Endodermal cell (in vitro differentiated cells): ENCODE measurements at places on chromosomes 1 and 21. TPM values are rescaled to one million over a fixed set of nuclear protein-coding genes. Genes with fewer than 3 reads are reported as not detected.

Gene FBXO42
- 16.7 and 17.6 TPM in 2 replicates for total RNA-seq

Gene MAN1C1
- 4.3 and 5.1 TPM in 2 replicates for total RNA-seq

Gene VAMP3
- total RNA-seq: 35.2 to 56.3 TPM (median 53.2 TPM) in 3 replicates

Gene TNFSF4
- total RNA-seq: 2.8 to 6.2 TPM (median 5.6 TPM) in 3 replicates

DNA sequence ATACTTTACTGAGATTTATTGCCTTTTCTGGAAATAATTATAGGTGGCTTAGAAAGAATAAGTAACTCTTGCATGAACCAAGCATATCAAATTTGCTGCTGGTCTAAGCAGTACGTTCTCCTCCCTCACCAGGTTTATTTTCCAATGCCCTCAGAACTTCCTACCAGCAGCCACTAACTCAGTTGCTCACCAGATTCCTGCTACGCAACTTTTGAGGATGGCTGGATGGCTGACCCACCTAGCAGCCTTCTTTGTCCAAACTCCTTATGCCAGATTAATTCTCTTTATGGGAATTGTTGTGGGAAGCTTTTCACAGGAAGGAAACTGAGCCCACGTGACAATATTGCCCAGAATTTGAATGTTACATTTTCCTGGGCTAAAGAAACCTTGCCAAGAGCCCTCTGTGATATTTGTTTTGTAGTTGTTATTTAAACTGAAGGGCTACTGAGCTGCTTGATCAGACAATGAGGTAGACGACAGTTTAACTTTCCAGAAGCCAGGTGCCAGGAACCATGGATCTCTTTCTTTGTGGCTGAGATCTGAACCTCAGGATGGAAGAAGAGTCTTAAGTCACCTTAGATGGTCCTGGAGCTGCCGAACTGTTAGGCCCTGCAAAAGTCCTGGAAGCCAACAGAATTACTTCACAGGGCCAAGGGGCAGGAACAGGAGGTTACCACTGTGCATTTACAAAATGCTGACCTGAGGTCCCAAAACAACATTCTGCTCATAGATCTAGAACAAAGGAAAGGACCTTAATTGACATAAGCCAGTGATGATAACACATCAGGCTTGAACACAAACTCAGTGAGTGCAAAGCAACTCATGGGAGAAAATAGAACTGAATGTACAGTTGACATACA lies 85.5 kb upstream of the ATP1A1 start:
- H3K4me1 ChIP-seq: peaks cover 5% of the 10 kb centered on the region
- H3K27me3 ChIP-seq: no peaks in the 10 kb centered on the region
- no peak for DNase-seq
- H3K27ac ChIP-seq: no peak overlapping the region
- no peaks in the 10 kb centered on the region for H3K36me3 ChIP-seq

DNA sequence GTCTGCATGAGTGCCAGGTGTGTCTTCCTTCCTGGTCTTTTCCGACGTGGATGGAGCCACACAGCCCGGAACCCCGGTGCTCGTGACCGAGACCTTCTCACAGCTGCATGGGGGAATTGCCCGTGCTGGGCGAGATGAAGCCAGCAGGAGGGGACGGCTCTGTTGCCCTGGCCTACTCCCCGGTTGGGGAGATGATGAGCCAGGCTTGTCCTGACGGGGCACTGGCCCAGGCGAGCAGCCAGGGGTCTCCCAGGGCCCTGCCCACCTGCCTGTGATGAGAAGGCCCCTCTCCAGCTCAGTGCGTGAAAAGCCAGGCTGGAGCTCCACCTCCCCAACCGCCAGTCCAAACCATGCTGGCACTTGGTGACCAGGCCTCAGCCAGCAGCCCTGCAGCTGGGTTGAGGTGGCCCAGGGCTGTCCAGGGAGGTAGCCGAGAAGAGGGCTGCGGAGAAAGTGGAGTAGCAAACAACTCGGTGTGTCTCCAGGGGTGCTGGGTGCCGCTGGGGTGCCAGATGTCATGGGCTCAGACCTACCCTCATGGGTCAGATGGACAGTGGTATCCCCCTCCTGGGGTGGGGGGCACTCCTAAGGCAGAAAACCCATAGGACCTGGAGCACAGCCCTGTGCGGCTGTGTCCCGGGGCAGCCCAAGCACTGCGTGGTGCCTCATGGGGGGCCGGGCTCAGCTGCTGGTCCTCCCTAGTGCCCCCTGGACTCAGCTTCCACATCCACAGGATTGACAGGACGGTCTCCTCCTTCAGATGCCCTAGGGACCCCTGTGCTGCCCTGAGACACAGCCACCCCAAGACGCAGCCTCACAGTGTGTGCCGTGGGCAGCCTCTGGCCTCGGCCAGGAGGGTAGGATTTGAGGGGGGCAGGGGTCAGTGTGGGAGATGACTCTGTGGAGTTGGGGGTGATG lies 26.1 kb downstream of the PRDM16 start:
- no peaks in the 10 kb centered on the region for H3K27me3 ChIP-seq
- H3K27ac ChIP-seq: no peak overlapping the region
- H3K4me3 ChIP-seq: no peak overlapping the region
- no peaks in the 10 kb centered on the region for H3K36me3 ChIP-seq
- no peaks in the 10 kb centered on the region for H3K4me1 ChIP-seq

- no peaks in the 10 kb centered on the region for H3K4me1 ChIP-seq
- H3K27ac ChIP-seq: no peak overlapping the region
- no peak for DNase-seq
These were observed 1.8 kb downstream of the NIBAN1 start for GRCh38 chr1:184972315-184973055.

- DNase-seq: no peak
- no peaks in the 10 kb centered on the region for H3K27me3 ChIP-seq
- H3K27ac ChIP-seq: no peak overlapping the region
- H3K4me1 ChIP-seq: peaks cover 2% of the 10 kb centered on the region
- no peak overlapping the region for H3K4me3 ChIP-seq
These were observed 179.6 kb upstream of the CAMK1G start for GRCh38 chr1:209403921-209404320.

- H3K36me3 ChIP-seq: no peaks in the 10 kb centered on the region
- no peak within 1 kb of the TSS for H3K4me3 ChIP-seq
- peaks cover 26% of the 10 kb centered on the region for H3K27me3 ChIP-seq
These were observed at the start of gene TRAF3IP3 for GRCh38 chr1:209755926-209756614. Gene TRAF3IP3 (plus strand): TSS chr1:209756053. CDS start chr1:209760040, 3,987 bp downstream.

GRCh38 chr1:84763912-84764680 lies 73.8 kb upstream of the SSX2IP start:
- no peak overlapping the region for H3K27ac ChIP-seq
- H3K4me3 ChIP-seq: no peak overlapping the region
- peak; percentile 69 for DNase-seq
- H3K4me1 ChIP-seq: no peaks in the 10 kb centered on the region
- H3K27me3 ChIP-seq: peaks cover 95% of the 10 kb centered on the region
- no peaks in the 10 kb centered on the region for H3K36me3 ChIP-seq

DNA sequence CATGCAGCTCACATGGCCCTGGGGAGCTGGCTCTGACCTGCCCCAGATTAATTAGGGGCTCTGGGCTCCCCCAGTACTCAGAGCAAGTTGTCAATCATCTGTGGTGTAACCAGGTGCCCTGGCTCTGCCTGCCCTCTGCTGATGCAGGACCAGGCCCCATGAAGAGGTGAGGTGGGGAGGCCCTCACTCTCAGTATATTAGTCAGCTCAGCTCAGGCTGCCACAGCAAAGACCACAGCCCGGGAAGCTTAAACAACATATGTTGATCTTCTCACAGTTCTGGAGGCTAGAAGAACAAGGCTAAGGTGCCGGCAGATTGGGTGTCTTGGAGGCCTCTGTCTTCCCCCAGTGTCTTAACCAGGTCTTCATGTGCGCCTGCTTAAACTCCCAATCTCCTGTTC lies 66.5 kb downstream of the FCRL5 start:
- no peaks in the 10 kb centered on the region for H3K27me3 ChIP-seq
- peak; percentile 55 for DNase-seq
- peaks cover 8% of the 10 kb centered on the region for H3K4me1 ChIP-seq
- no peak overlapping the region for H3K27ac ChIP-seq
- no peaks in the 10 kb centered on the region for H3K36me3 ChIP-seq
- no peak overlapping the region for H3K4me3 ChIP-seq

- H3K4me1 ChIP-seq: peaks cover 3% of the 10 kb centered on the region
- DNase-seq: no peak
- peaks cover 22% of the 10 kb centered on the region for H3K36me3 ChIP-seq
- no peaks in the 10 kb centered on the region for H3K27me3 ChIP-seq
These were observed 35.1 kb downstream of the FRRS1 start for GRCh38 chr1:99731384-99731783.

DNA sequence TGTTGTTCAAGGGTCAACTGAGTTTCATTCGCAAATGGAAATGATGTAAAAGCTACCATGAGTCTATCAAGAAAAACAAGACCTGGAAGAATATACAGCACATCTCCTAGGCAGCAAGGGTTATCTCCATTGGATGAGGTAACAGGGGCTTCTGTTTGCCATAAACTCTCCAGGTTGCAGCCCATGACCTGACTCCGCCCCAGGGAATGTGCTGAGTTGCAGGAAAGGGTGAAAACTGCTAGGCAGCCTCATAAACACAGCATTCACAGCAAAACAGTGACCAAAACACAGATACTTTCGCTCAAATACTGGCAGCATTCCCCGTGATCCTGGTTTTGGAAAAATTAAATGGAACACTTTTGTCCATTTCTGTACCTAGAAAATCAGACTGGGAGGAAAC lies 20.2 kb upstream of the ACTA1 start:
- no peaks in the 10 kb centered on the region for H3K4me1 ChIP-seq
- no peak overlapping the region for H3K4me3 ChIP-seq
- peak; percentile 72 for DNase-seq
- no peaks in the 10 kb centered on the region for H3K27me3 ChIP-seq
- H3K27ac ChIP-seq: no peak overlapping the region

DNA sequence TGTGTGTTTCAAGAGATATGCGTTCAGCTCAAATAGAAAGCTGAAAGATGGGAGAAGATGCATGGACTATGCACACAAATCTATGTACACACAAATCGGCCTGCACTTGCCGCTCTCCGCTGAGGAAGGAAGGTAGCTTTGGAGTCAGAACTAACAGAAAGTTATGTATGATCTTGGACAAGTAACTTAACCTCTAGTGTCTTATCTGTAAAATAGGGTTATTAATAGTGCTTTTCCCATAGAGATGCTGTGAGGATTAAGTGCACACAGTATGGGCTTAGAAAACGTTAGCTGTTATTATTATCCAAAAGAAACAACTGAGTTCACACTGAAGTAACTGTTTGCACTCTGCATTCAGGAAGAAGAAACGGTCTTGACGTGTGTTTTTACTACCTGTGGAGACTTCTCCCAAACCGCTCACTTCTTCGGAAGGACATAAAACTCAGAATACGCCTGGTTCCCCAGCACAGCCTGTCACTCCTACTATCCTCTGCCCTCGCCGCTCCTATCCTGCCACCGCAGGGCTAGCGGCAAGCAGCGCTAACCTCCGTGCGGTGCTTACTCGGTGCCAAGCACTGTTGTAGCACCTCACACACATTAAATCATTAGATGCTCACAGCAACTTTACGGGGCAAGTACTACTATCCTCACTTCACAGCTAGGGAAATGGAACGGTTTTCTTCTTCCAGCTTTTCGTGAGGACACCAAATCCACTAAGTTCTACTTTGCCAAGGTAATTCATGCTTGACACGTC lies 1.3 kb downstream of the TGFBR3 start:
- peak overlapping the region; percentile 80 for H3K4me3 ChIP-seq
- H3K27me3 ChIP-seq: peaks cover 38% of the 10 kb centered on the region
- H3K27ac ChIP-seq: no peak overlapping the region
- no peaks in the 10 kb centered on the region for H3K36me3 ChIP-seq
- peak; percentile 74 for DNase-seq
- H3K4me1 ChIP-seq: no peaks in the 10 kb centered on the region

- peak overlapping the region; percentile 87 for H3K4me3 ChIP-seq
- H3K4me1 ChIP-seq: peaks cover 26% of the 10 kb centered on the region
- no peaks in the 10 kb centered on the region for H3K27me3 ChIP-seq
These were observed 1.7 kb downstream of the ARID1A start for GRCh38 chr1:26697431-26697977.

GRCh38 chr1:159778266-159778665 lies 2.5 kb upstream of the DUSP23 start:
- no peaks in the 10 kb centered on the region for H3K4me1 ChIP-seq
- no peaks in the 10 kb centered on the region for H3K36me3 ChIP-seq
- H3K27ac ChIP-seq: no peak overlapping the region
- DNase-seq: no peak
- no peak overlapping the region for H3K4me3 ChIP-seq

DNA sequence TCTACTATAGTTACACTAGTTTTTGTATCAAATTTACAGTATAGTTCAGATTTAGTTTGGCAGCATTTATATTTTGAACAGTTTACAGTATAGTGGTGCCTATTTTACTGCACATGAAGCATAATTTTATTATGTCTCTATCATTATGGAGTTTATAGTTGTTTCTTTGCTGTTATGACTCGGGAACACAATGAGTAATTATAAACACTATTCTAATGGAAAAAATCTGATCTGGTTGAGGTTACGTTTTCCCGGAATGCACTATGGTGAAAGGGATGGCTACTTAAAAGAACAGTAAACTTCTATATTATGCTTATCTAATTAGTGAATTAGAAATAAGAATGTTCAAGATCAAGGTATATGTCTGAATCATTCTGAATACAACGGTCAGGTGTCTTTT lies 10.6 kb downstream of the LCA5L start:
- H3K4me3 ChIP-seq: no peak overlapping the region
- no peak overlapping the region for H3K27ac ChIP-seq
- DNase-seq: no peak
